ENCODE measurements at places on chromosomes 1 and 21.

GRCh38 chr1:229893762-229894444 is 173.1 kb upstream of the GALNT2 start:
- DNase-seq, result no peak

GRCh38 chr1:181936768-181937581 is 124.5 kb downstream of the ZNF648 start:
- no peak for DNase-seq

DNA sequence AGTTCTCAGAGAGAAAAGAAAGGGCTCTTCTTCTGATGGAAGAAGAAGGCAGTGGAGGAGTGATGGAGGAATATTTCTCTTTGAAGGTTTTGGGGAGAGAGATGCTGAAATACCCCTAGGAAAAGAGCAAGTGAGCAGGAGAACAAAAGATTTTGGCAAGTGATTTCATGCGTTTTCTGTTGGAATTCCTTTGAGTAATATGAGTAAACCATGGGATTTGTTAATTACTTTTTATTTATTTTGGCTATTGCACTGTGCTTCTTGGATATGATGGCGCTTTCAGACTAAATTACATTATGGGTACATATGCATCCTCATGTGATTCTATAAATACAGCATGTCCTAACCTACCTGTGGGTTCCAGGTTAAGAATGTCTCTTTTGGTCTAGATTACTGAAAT is 210.1 kb upstream of the PTGFR start:
- DNase-seq, result no peak

GRCh38 chr1:202124142-202124541 is 1.4 kb downstream of the GPR37L1 start:
- no peak for DNase-seq

DNA sequence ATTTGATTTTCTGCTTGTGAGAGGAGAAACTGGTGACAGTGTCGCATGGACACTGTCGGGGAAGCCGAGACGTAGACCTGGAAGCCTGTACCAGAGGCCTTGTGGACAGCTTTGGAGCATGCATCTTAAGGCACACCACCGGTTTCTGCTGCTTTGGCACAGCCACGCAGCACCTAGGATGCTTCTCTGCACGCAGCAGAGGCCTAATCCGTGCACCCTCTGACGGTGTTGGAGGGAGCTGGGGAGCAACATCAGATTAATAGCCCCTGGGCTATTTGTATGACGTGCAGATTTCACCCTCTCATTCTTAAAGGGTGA is 30.3 kb downstream of the TEX35 start:
- DNase-seq, result no peak

- DNase-seq, result no peak
Observed at GRCh38 chr21:26148840-26149354, 21.7 kb downstream of the APP start.

DNA sequence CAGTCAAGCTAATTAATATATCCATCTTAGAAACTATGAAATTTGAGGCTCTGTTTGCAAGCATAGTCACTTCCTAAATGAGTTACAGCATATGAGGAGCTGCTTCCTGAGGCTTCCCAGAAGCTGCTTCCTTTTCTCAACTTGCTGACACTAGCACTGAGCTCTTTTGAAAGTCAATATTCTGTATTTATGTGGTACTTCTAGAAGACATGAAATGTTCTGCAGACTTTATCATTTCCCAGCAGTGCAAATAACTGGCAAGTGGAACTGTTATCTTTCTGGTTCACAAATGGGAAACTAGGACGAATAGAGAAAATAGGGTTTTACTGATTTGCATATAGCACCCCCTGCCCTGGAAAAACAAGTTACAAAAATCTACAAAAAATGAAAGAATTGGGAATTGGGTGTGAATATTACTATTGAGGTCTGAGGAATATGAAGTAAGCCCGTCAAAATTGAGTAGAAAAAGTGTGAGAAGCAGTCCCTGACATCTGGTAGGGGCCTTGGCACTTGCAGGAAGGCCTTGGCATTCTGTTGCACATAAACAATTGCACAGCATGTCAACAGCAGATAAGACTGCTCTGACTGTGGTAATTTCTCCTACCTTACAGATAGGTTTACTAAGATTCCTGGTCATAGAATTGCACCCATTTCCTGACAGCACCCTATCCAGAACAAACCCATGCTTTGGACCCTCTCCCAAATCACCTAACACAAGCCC is 7.1 kb downstream of the GIPC2 start:
- no peak for DNase-seq

Data from stimulated activated CD4-positive, alpha-beta T cell treated with anti-CD3 and anti-CD28 coated beads, Interleukin-1b, Interleukin-23, amount 100 ng/mL, for 4 hours (primary cell).